ENCODE measurements at places on chromosomes 6 and 20.

DNA sequence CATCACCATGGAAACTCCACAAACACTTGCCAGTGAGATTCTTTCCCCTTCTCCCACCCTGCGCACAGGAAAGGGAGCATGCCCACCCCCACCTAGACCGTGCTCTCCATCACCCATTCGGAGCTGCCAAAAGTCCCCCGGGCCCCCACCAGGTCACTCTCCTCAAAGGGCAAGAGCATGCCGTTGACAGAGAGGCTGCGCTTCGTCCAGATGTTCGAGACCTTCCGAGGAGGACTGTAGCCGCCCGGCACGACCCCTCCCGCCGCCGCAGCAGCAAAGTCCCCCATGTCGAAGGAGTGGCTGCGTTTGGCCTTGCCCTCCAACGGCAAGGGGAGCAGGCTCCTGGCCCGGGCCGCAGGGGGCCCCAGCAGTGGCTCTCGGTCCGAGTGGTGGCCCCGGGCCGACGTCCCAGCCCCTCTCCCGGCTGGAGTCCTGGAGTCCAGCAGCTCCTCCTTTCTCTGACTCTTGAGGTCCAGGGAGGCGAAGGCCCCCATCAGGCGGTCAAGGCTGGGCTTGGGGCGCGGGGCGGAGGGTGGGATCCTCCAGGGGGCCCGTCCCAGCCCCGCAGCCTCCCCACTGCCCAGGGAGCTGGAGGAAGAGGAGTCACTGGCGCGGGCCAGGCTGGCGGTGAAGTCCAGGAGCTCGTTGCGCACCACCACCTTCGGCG, 195.2 kb downstream of the LRFN2 start:
- no peak for DNase-seq

DNA sequence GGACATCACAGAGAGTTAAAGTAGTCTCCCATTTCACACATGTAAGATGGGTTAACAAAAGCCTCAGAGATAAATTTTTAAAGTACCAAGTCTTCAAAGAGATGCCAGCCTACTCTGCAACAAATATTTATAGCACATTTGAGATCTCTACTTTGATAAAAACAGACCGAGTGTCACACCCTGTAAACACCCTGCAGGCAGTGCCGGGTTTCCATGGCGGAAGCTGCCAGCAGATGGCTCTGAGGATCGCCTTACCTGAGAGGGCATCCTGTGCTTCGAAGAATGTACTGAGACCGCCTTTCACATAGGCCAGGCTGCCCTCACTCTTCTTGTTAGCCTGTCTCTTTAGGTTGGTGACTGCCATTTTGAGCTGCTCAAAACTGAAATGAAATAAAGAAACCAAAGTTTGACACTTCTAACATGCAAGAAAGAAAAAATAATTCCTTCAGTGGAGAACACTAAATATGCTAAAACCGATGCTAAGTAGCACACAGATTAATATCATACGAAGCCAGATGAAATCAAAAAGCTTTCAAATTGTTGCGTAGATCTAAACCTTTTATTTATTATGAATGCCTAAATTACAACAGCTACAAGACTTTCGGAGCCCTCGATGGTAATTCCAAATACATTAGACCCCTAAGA, 39.3 kb downstream of the HUS1B start:
- DNase-seq, result no peak

GRCh38 chr6:39696986-39697788, 28.0 kb downstream of the KIF6 start:
- no peak for DNase-seq

GRCh38 chr20:13099676-13100075, 90.9 kb downstream of the SPTLC3 start:
- no peak for DNase-seq

GRCh38 chr6:115276881-115277565, 783.7 kb downstream of the FRK start:
- DNase-seq, result no peak

DNA sequence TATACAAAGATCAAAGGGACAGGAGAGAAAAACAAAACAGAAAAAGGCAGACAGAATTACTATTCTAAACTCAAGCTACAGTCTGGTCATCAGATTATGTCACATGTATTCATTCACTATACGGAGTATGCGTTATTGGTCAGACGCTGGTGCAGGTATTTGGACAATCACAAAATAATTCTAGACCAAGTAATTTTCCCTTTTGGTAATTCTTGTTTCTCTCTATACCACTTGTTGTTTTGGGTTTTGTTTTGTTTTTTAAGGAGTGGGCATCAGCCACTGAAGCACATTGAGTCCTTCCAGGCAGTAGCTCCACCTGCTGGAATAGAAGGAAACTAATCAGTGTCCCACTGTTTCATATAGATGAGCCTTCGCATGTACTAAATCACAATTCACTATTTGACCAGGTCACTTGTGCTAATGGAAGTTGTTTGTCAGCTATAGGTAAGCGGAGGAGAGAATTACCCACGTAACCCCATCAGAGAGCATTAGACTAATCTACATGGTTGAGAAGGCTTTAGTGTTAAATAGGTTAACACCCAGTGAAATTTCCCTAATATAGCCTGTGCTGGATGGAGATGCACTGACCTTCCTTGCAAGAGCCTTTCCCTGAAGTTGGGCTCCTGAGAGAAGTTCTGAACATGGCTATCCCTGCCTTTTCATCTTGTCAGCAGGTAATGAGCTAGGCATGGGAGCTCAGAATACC, 77.9 kb downstream of the TNFAIP3 start:
- DNase-seq, result peak; percentile 58

- DNase-seq, result no peak
Measured at GRCh38 chr20:61881416-61881815, 184.3 kb downstream of the TAF4 start.

Data from pons (tissue), 1 donor.